ENCODE measurements at places on chromosomes 3 and 15. TPM values are rescaled to one million over a fixed set of nuclear protein-coding genes. Genes with fewer than 3 reads are reported as not detected.

DNA sequence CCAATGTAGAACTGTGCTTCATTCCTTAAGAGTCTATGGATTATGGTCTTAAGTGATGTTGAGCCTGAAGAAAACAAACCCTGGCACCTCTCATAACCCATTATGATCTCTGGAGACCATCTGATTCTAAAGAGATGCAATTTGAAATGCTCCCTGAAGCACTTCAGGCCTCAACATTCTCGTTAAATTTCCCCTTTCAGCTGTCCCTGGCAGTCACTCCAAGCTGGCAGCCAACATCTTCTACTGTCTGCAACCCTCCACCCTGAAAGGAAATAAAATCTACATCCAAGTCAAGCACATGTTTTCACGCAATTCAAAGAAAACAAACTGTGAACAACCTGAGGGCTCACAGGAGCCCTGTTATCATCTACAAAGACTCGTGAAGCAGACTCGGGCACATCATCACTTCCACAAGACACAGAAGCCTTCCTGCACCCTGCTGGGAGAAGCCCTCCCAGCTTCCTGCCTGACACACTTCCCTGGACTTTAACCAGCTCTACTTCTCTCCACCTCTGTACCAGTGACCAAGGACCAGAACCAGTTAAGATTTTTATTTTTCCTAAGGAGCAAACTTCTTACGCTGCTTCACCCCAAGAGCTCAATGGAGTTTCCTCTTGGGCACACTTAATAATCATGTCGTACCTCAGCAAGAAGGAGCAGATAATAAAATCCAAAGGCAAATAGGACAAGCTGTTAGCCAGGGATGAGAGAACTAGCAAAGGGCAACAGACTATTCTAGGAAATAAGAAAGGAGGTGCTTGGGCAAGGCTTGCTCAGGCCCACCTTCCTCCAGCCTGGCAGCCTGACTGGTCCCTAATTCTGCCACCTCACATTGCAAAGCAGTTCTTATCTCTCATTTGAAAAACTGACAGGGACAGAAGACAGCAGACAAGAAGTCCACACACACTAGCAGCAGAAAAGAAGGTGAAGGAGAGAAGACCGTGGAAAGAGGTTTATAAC is 67.1 kb downstream of the MAGI1 start:
- no peak overlapping the region for H3K4me3 ChIP-seq
- H3K36me3 ChIP-seq: no peaks in the 10 kb centered on the region
- no peaks in the 10 kb centered on the region for H3K27me3 ChIP-seq
- no peak for DNase-seq

GRCh38 chr3:120049881-120050539 is 44.2 kb downstream of the GSK3B start:
- peaks cover 31% of the 10 kb centered on the region for H3K4me1 ChIP-seq
- no peaks in the 10 kb centered on the region for H3K36me3 ChIP-seq
- no peak overlapping the region for H3K27ac ChIP-seq
- H3K27me3 ChIP-seq: no peaks in the 10 kb centered on the region
- H3K4me3 ChIP-seq: no peak overlapping the region
- no peak for DNase-seq

- no peaks in the 10 kb centered on the region for H3K36me3 ChIP-seq
- H3K27ac ChIP-seq: no peak overlapping the region
- no peaks in the 10 kb centered on the region for H3K4me1 ChIP-seq
- no peaks in the 10 kb centered on the region for H3K27me3 ChIP-seq
- H3K4me3 ChIP-seq: no peak overlapping the region
- DNase-seq: no peak
Observed at GRCh38 chr3:56990641-56991015, 69.8 kb upstream of the SPATA12 start.

GRCh38 chr3:37136067-37136466 is 38.3 kb downstream of the LRRFIP2 start:
- H3K36me3 ChIP-seq: no peaks in the 10 kb centered on the region
- peaks cover 9% of the 10 kb centered on the region for H3K4me1 ChIP-seq
- no peak overlapping the region for H3K4me3 ChIP-seq
- H3K27me3 ChIP-seq: no peaks in the 10 kb centered on the region
- H3K27ac ChIP-seq: no peak overlapping the region

DNA sequence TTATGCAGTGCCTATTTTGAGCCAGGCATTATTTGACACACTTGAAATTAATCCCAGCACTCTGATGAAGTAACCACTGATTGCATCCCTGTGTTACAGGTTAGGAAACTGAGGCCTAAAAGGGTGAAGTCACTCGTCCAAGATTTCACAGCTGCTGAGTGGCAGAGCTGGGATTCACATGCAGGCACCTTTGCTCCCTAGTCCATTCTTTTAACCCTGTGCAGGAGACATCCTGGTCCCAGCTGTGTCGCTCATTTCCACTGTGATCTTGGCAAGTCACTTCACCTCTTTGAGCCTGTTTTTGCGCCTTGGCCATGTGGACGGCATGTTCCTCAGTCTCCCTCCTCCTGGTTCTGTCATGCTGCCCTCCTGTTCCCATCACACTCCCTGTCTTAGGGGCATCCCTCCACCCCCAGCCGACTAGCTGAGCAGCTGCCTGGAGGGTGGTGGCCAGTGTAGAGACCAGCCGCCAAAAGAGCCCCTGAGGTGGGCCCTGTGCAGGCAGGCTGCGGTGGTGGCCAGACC is 70.6 kb downstream of the SMAD6 start:
- no peak for DNase-seq
- H3K27me3 ChIP-seq: no peaks in the 10 kb centered on the region
- H3K27ac ChIP-seq: no peak overlapping the region

- H3K4me1 ChIP-seq: peaks cover 7% of the 10 kb centered on the region
- DNase-seq: no peak
- H3K36me3 ChIP-seq: no peaks in the 10 kb centered on the region
- H3K4me3 ChIP-seq: no peak overlapping the region
- H3K27ac ChIP-seq: no peak overlapping the region
- H3K27me3 ChIP-seq: no peaks in the 10 kb centered on the region
Observed at GRCh38 chr3:142267269-142267668, 41.9 kb upstream of the GK5 start.

DNA sequence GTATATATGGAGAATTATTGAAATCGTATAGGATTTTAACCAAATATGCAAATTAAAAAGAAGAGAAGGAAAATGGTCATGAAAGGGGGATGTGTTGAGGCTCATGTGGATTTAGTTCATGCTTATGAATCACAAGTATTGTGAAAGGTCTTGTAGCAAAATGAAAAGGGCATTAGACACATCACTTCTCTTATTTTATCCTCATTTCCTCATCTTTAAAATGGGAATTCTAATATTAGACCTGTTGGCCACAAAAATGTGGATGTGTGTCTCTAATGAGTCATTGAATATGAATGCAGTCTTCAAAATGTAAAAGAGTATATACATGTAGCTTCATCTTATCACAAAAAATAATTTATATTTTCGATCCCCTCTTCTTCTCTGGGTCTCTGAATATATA is 14.9 kb upstream of the ALCAM start:
- DNase-seq: no peak
- no peaks in the 10 kb centered on the region for H3K27me3 ChIP-seq

The UBA3 gene
- total RNA-seq: 62.2 TPM

The SLC22A13 gene
- 0.68 TPM for total RNA-seq
